ENCODE measurements at places on chromosomes 6 and 20.

GRCh38 chr6:43971776-43972126 is 155.5 kb downstream of the MRPL14 start:
- no peak for DNase-seq

- no peak for DNase-seq
These were observed 29.0 kb upstream of the BCLAF1 start for GRCh38 chr6:136318676-136319075.

GRCh38 chr6:100116411-100117194 is 122.6 kb upstream of the MCHR2 start:
- no peak for DNase-seq

DNA sequence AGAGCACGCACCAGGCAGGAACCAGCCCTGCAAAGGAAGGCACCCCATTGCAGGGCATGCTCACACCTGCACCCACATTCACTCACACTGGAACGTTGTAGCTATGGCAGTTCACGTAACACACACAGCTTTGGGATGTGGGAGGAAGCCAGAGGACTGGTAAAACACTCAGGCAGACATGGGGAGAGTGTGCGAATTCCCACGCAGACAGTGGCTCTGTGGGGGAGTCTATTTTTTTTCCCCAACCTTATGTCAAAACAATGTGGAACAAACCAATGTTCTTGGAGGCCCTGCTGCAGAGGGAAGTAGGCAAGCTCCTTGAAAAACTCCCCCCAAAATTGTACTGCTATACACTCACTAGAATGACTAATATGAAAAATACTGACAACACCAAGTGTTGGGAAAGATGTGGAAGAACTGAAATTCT is 91.0 kb downstream of the PPP1R14C start:
- no peak for DNase-seq

DNA sequence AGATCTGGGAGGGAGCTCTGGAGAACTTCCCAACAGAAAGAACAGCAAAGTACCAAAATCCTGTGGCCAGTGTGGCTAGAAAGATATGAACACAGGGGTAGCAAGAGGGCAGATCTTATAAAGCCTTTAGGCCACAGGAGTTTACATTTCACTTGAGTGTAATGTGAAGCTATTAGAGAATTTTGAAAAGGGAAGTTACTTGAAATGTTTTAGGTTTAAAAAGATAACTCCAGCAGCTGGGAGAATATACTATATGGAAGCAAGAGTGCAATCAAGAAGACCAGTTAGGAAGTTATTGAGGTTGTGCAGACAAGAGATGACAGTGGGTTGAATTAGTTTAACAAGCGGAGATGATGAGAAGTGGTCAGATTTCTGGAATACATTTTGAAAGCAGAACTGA is 7.9 kb downstream of the SUPT3H start:
- DNase-seq, result no peak

GRCh38 chr6:136666041-136666440 is 115.8 kb upstream of the MAP7 start:
- DNase-seq, result no peak

DNA sequence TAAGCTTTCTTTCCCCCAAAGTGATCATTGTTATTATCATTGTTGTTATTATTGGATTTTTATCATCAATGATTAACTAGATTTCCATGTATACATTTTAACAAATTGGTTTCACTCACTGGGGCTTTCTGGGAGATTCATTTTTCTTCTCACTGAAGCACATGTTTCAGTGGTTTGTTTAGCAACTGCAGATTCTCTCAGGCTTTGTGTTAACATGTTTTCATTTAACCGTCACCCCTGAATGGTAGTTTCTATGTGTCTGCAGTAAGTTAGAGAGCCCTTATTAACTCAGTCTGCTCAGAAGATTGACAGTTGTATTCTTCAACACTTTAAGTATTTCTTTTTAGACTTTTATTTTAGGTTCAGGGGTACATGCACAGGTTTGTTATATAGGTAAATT is 12.4 kb downstream of the ZKSCAN4 start:
- DNase-seq, result no peak

- DNase-seq, result no peak
These were observed 725.5 kb downstream of the TBC1D32 start for GRCh38 chr6:120608826-120609225.

- DNase-seq, result no peak
These were observed 107.2 kb downstream of the LY86 start for GRCh38 chr6:6695625-6696276.

DNA sequence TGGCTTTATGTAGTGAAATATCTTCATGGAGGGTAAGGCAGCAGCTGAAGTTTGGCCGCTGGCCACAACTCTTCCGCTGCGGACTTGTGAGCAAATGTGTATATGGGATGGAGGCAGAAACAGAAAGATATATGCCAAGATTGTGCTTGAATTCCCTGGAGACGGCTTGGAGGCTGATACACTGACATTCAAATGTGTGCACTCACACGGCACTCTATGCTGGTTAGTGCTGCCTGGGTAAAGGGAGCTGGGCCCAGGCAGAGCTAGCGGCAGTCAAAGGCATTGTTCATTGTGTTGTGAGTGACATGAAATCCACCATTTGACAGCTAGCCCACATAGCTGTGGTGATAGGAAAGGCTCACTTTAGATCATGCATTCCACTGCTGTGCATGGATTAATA is 202.7 kb downstream of the CLIC5 start:
- no peak for DNase-seq

DNA sequence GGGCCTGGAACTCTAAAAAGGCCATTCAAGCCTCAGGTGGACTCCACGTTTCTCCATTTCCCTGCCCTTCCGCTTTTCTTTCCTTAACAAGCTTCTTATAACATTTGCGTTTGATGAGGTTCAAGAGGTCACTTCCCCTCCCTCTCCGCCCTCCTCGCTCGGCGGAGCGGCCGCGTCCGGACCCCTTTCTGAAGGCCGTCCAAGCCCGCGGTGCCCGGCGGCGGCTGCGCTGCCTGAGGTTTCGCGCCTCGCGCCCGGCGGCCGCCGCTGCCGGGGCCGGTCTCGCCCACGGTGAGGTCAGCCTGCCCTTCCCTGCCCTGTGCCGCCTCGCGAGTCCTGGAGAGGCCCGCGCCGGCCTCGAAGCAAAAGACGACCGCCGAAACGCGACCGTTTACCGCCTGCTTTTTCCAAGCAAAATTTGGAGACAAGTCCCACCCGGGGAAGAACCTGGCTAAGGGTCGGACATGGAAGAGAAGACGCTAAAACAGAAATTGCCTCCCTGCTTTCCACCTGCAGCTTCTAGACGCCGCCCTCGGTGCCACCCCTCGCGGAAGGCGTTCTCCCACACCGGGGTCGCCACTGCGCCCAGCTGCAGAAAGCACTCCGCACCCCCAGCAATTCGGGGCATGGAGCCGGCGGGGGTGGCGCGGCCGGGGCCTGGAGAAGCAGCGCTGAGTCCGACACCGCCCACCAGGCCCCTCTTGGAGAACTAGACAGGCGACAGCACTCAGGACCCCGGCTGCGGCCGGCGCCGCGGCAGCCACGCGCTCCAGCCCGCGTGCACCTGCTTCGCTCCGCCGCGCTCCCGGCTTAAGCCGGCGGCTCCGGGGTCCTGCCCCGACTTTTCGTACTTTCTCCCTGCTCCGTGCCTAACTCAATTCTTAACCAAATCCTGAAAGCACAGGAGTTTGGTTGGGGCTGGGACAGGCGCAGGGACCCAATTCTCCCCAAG is 11.0 kb upstream of the FOXF2 start:
- no peak for DNase-seq

- no peak for DNase-seq
These were observed 458.3 kb downstream of the BTBD3 start for GRCh38 chr20:12375967-12376366.

GRCh38 chr6:13413466-13413862 is 73.9 kb downstream of the GFOD1 start:
- DNase-seq, result no peak

DNA sequence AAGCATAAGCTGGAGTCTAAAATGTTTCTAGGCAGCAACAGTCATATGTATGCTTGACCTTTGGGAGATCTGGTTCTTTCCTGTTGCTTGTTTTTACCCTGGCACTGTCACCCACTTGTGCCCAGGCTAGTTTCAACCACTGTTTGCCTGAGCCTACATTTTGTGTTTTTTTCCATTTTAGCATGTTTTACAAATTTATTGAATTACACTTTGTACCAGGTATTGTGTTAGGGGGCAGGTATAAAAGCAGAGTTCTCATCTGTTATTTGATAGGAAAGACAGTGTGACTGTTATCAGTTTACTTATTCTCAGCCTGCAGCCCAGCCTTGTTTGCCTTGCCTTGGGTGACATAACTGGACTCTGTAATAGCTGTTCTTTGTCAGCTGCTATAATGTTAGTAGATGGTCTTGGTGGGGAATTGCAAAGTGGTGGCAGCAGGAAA is 147.0 kb downstream of the CDKAL1 start:
- no peak for DNase-seq

DNA sequence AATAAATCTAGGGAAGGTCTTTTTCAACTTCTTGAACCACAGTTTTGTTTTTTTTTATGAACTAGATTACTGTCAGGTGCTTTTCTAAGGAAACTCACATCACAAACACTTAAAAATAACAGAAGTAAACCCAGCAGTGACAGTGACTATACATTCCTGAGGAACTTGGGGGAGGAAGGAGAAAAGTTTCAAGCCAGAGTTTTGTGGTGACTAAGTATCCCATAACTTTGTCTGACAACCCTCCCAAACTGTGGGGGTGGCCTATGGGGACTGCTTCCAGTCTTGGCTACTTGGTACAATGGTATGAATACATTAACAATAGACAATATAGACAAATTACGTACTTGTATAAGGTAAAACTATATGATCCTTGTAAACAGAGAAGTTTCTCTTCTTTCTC is 202.5 kb upstream of the MAN1A1 start:
- DNase-seq, result no peak

GRCh38 chr6:149035766-149036165 is 281.7 kb upstream of the TAB2 start:
- DNase-seq, result no peak

DNA sequence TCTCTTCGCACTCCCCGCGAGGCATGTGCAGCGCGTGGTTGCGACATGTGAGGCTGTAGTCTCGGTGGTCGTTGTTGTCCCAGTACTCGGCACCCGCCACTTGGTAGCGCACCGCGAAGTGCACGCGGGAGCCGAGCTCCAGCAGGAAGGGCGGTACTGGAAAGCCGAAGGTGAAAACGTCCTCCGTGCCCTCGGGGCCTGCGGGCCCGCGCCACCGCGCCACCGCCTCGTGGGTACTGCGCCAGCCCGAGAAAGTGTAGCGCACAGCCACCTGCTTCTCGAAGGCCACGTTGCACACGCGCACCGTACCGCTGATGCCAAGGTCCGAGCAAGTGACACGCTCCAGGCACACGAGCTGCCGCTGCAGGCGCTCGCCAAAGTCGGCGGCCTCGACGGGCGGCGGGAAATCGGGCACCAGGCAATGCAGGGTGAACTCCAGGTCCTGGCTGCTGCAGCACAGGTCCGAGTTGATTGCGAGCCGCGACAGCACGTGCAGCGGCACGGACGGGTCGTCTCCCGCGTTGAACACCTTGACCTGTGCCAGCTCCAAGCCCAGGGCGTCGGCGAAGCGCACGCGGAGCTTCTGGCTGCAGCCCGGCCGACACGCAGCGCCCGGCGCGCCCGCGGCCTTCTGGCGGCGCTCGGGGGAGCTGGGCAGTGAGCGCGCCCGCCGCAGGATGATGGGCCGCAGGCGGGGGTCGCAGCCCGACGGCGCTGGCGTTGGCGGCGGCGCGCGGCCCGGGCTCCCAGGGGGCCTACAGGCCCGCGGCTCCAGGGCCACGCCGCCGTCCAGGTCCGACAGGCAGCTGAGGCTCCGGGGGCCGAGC is 840 bp downstream of the PPP1R3D start:
- DNase-seq, result no peak

DNA sequence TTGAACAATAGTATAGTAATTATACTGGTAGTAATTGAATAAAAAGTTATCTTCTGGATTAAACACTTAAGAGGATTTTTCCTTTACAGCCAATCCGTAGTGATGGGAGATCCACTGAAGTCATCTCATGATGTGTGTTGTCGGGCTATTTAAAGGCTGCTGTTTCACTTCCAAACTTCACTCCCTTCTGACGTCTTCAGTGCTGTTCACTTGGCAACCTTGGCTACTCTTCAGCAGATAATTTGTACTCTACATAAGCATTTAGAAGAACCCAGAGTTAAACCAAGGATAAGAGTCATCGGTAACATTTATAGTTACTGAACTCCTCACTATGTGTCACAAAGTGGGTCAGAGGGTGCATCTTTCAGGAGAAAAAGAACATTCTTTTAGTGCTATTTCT is 179.1 kb upstream of the EYA4 start:
- no peak for DNase-seq

DNA sequence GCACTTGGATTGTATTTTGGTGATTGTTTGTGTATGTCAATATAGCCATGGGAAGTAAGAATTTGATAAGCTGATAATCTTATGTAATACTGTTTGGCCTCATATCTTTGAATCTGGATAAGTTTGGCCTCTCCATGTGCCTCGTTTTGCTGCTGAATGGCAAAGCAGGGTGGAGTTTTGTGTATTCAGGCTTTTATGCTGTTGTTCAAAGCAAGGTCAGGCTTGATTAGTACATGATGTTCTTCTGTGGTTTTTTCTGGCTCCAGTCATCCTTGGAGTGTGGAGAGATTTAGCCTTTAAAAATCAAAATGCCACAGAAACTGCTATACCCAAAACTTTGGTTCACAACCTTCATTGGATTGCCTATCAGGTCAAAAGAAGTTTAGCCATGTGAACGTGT is 728.9 kb upstream of the GJE1 start:
- no peak for DNase-seq

- peak; percentile 31 for DNase-seq
These were observed 7.9 kb downstream of the AGPAT4 start for GRCh38 chr6:161265975-161266374.

GRCh38 chr6:3878048-3878666 is 29.0 kb downstream of the FAM50B start:
- no peak for DNase-seq

DNA sequence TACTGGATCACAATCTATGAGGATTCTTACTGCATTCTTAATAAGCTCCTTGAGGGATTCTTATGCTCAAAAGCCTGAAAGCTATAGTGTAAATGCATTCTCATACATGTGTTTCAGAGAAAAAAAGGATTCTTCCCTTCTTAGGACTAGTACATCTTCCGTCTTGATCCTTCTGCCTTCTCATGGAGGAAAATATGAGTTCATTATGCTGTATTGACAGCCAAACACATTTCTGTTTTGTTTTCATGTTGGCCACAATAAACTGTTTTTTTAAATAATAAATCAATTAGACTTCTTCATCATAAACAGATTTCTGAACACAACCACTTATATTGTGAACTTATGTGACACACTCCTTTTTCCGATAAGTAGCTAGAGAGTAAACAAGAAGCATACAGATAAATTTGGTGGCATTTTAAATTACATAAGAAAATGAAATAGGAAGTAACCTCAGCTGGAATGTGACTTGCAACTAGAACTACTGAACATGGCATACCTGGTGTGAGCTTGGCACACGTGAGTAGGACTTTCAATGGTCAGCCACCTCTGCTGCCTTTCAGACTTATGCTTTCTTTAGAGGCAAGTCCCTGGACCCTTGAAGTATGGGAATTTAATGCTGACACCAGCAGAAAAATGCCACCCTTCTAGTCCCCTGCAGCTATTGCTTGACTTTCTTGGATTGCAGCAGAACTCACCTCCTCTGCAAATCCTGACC is 350.4 kb downstream of the BCKDHB start:
- no peak for DNase-seq
